Right cardiac atrium (tissue), 5 donors: ENCODE measurements at places on chromosomes 2 and 18.

- peak; percentile 37 for DNase-seq
These were observed 18.8 kb upstream of the SOX11 start for GRCh38 chr2:5673145-5674025.

- no peak for DNase-seq
These were observed 761.0 kb downstream of the EPHA4 start for GRCh38 chr2:220811115-220811514.

DNA sequence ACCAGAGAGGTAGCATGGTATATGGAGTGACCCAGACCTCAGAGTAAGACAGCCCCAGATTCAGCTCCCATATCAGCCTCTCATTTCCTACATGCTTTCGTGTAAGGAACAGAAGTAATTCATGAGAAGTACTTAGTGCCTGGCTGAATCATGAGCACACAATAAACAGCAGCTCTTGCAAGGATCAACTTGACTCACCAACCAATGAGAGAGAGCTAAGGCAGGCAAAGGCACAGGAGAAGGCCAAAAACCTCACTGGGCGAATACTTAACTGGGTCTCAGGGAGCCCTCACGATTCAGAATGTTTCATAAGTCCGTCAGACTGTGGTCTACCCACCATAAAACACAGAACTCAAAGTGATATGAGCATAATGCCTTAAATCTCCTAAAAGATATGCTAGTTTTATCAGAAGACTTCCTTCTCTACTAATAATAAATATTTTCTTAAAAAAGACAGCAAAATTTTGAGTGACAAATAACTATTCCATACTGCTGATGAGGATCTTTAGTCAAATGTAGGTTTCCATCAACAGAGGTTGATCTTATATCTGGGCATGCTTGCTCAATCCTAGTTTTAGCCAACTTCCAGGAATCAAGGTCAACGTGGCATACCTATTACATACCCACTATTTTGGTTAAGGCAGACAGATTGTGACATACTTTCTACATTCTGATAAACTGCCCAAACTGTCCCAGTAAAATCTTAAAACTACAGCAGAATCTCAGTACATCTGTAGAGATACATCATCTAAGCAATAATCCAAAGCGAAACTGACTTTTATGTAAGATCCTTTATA is 34.9 kb downstream of the IMMT start:
- DNase-seq = no peak

GRCh38 chr18:22900558-22901238 is 32.4 kb upstream of the RBBP8 start:
- peak; percentile 31 for DNase-seq
